ENCODE measurements at places on chromosomes 4 and X. TPM values are rescaled to one million over a fixed set of nuclear protein-coding genes. Genes with fewer than 3 reads are reported as not detected.

SSX4 gene
- not detected for total RNA-seq

PLAC8 gene
- total RNA-seq: 0.90 TPM

SPANXD gene
- total RNA-seq: not detected

- no peak for DNase-seq
Measured at GRCh38 chr4:24382381-24382780, 202.0 kb downstream of the DHX15 start.

GRCh38 chr4:25670991-25671390 is 15.3 kb downstream of the SLC34A2 start:
- no peak for DNase-seq

All from heart right ventricle (tissue), 16 donors.